ENCODE measurements at places on chromosomes 4 and X. TPM values are rescaled to one million over a fixed set of nuclear protein-coding genes. Genes with fewer than 3 reads are reported as not detected.

DNA sequence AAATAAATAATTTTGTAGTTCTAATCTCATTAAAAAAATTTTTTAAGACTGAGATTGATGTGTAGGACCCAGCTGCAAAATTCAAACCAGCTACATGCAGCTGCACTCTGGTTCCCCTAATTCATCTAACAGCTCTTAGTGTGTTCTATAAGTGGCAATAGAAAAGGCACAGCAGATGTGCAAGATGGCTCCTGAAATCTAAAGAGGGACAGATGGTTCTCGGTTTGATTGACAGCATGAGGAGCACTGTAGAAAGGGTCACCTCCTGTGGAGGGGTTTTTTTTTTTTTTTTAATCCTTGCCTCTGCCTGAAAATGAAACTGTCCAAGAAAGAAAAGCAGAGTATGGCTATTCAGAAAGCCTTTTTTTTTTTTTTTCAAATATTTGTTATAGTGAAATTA is 16.9 kb upstream of the OCIAD1 start:
- ATAC-seq: no peak

GRCh38 chr4:83371235-83371634 is 36.6 kb upstream of the HPSE start:
- ATAC-seq: no peak

Gene YIPF7
- total RNA-seq: not detected

GRCh38 chr4:96912716-96913115 is 1072.8 kb downstream of the PDHA2 start:
- no peak for ATAC-seq

Gene LRIT3
- total RNA-seq: 0.16 TPM

GRCh38 chrX:144730471-144730870 is 516.8 kb upstream of the SPANXN1 start:
- ATAC-seq: no peak

- no peak for ATAC-seq
Observed at GRCh38 chr4:186829740-186830449, 106.2 kb upstream of the FAT1 start.

DNA sequence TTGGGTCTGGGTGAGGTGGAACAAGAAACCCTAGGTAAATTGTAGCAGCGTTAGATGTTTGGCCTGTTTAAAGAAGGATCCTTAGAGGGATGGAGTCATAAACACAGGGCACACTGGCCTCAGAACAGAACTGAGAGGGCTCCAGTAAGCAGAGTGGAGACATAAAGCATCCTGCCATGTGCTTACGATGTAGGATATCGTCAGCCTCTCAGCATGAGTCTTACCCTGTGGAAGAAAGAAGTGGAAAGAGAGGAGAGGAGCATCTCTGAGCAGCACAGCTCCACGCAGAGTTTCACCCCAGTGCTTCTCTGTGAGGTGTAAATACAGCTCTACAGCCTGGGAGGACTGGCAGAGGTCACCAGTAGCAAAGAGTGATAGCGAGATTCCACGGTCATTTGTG is 27.8 kb upstream of the SORBS2 start:
- no peak for ATAC-seq

- ATAC-seq: no peak
Observed at GRCh38 chr4:148444296-148445070, 2.3 kb upstream of the NR3C2 start.

GRCh38 chr4:170872794-170873193 is 783.0 kb upstream of the AADAT start:
- no peak for ATAC-seq

Gene ETDB
- total RNA-seq: not detected

- no peak for ATAC-seq
Observed at GRCh38 chrX:48695925-48696300, 621 bp upstream of the SUV39H1 start.

Gene CSTF2
- 22.4 TPM for total RNA-seq

GRCh38 chr4:76977736-76978350 is 28.3 kb downstream of the SEPTIN11 start:
- peak; percentile 41 for ATAC-seq

- ATAC-seq: peak; percentile 41
Observed at GRCh38 chr4:30402276-30402675, 317.9 kb upstream of the PCDH7 start.

GRCh38 chr4:87049508-87049907 is 114.7 kb downstream of the AFF1 start:
- no peak for ATAC-seq

Gene MFAP3L
- total RNA-seq: 1.0 TPM
